ENCODE measurements at places on chromosomes 2 and 18. TPM values are rescaled to one million over a fixed set of nuclear protein-coding genes. Genes with fewer than 3 reads are reported as not detected.

The KIF5C gene
- 16.9 TPM for total RNA-seq

- DNase-seq: no peak
- H3K4me1 ChIP-seq: no peaks in the 10 kb centered on the region
- H3K4me3 ChIP-seq: no peak overlapping the region
- no peaks in the 10 kb centered on the region for H3K36me3 ChIP-seq
- no peak overlapping the region for H3K27ac ChIP-seq
These were observed 596.9 kb downstream of the NYAP2 start for GRCh38 chr2:225996462-225996828.

The MERTK gene
- total RNA-seq: 0.63 TPM

The SLC14A1 gene
- total RNA-seq: 0.86 TPM

DNA sequence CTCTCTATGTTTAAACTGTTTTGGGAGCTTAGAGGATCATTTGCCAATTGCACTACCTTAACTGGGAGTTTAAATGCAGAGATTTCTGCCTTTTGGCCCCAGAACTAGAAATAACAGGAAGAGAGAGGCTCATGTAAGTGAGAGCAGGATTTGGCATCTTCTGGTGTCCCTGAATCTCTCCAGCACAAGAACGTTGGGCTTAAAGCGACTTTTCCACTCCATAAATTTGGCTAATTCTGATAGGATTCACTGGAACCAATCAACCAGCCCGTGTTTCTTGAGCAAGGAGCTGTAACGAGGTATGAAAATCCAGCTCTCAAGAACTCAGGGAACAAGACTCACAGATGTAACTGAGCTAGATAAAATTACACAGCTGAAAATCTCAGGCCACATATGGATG is 181.0 kb downstream of the C1D start:
- no peaks in the 10 kb centered on the region for H3K4me1 ChIP-seq
- H3K27me3 ChIP-seq: no peaks in the 10 kb centered on the region
- no peaks in the 10 kb centered on the region for H3K36me3 ChIP-seq
- no peak overlapping the region for H3K27ac ChIP-seq

The HOXD13 gene
- not detected for total RNA-seq

GRCh38 chr2:72780477-72780876 is 45.4 kb downstream of the EXOC6B start:
- H3K36me3 ChIP-seq: no peaks in the 10 kb centered on the region
- no peak overlapping the region for H3K27ac ChIP-seq
- no peaks in the 10 kb centered on the region for H3K27me3 ChIP-seq
- H3K4me1 ChIP-seq: peaks cover 2% of the 10 kb centered on the region

DNA sequence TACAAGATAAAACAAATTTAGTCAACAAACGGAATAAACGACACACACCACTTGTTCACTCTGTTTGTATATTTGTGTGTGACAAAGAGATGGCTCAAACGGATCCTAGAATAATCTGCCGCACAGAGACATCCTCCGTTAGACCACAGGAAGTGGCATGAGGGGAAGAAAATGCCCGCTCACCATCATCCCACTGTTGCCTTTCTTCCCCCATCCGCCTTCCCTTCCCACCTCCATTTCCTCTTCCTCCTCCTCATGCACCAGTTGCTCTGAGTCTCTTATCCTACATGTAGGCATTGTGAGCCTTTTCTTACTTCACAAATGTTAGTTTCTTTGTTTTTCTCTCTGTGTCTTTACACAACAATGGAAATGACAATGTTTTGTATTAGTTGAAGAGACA is 228.5 kb upstream of the SMIM21 start:
- H3K27me3 ChIP-seq: peaks cover 2% of the 10 kb centered on the region
- no peak overlapping the region for H3K4me3 ChIP-seq
- no peak for DNase-seq

Data from activated CD4-positive, alpha-beta T cell treated with anti-CD3 and anti-CD28 coated beads, Interleukin-2, amount 10 ng/mL, durations not matched to agents 24 days and 14 days (primary cell).